Renal pelvis (tissue), 12 donors: ENCODE measurements at places on chromosomes 7 and 10.
A peak's percentile ranks its signal among the peaks of the same experiment; 100 is the strongest.

DNA sequence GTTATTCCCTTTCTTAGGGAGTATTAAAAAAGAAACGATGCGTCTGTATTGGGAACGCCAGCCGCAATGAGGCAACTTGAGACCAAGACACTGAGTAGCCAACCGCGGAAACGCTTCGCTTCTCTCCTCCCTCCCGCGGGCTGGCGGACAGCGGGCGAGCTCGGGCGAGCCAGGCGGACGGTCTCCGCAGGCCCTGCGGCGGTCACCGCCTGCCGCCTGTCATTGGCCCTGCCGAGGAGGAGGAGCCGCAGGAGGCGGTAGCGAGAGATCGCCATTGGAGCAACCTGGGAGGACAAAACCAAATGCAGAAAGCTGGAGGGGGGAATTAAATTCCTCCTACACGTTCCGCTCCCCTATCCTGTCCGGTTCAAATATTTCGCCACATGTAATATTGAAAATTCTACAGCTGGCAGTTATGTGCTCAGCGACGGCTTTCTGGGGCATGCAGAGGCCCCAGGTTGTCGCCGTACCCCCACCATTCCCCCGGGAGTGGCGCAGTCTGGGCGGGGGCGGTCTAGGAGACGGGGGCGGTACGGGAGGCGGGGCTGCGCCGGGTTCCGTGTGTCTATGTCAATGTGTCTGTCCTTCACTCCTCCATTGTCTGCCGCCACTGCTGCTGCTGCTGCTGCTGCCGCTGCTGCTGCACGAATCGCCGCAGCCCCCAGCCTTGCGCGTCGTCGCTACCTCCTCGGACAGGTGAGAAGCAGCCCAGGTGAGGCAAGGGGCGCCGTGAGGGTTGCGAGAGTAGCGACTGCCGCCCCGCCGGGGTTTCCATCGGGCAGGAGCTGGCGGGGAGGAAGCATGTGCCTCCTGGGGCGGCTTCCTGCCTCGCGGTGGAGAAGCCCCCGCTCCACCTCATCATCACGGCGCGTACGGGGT is at the start of the genes ANKMY2 and BZW2:
TSS of gene ANKMY2 (minus strand) at position 162 of the 879 bp plus-strand sequence. CDS start 181 bp downstream, outside the sequence.
TSS of gene BZW2 (plus strand) at position 589 of the 879 bp plus-strand sequence. CDS start 19,263 bp downstream, outside the sequence.
- peak; percentile 95 for DNase-seq

DNA sequence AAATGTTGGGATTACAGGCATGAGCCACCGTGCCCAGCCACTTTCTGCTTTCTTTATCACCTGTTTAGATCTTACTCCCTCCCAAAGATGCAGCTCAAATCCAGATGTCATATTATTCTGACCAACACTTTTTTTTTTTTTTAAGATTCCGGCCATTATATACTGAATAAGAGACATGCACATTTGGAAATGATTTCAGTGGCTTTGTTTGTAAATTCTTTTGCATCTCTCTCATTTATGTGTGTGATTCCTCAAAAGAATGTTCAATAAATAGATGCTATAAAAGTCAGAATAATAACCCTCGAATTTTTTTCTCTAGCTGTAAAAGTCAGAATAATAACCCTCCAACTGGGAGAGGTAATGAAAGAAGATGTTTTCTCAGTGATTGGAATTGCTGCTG is 25.4 kb downstream of the HECW1 start:
- DNase-seq = peak; percentile 9

DNA sequence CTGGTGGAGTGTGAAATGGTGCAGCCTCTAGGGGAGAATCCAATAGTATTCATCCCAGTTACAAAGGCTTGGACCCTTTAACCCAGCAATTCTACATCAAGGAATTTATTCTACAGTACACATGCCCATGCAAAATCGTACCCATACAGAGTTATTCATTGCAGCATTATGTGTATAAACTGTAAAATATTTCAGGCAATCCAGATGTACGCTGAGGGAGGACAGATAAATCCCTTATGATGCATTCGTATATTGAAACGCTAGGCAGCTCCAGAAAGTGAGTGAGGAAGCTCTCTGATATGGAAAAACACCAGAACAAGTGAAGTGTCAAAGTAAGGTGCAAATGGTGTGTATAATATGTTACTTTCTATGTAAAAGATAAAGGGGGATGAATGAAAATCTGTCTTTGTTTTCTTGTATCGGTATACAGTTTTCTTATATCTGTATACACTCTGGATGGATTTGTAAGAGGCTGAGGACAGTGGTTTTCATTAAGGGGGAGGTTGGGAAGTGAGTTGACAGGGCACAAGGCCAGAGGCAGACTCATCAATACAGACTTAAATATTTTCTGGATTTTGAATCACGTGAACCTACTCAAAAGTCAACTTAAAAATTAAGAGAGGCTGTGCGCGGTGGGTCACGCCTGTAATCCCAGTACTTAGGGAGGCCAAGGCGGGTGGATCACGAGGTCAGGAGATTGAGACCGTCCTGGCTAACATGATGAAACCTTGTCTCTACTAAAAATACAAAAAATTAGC is 17.1 kb downstream of the VWA2 start:
- DNase-seq = no peak

GRCh38 chr7:99381664-99382075 is 7.1 kb downstream of the ARPC1B start:
- no peak for DNase-seq

GRCh38 chr7:141145630-141145982 is 71.7 kb downstream of the TMEM178B start:
- no peak for DNase-seq

DNA sequence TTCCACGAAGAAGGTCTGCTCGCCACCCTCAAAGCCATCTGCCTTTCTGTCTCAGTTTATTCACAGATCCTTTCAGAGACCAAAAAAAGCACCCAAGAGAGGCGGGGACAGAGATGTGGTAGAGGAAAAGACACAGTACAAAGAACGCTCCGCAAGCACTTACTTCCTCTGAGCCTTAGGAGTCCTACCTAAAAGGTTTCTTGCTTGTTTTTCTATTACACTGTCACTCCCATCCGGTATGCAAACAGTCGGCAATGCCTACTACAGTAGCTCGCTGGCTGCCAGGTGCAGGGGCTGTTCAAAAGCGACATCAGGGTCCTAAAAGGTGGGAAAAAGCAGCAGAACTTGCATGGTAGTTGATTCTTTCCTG is 816 bp downstream of the TECPR1 start:
- DNase-seq = no peak

- DNase-seq = no peak
Observed at GRCh38 chr7:130221746-130222145, 14.1 kb downstream of the SSMEM1 start.

GRCh38 chr7:33421429-33421828 is 292.1 kb downstream of the BBS9 start:
- DNase-seq = no peak

DNA sequence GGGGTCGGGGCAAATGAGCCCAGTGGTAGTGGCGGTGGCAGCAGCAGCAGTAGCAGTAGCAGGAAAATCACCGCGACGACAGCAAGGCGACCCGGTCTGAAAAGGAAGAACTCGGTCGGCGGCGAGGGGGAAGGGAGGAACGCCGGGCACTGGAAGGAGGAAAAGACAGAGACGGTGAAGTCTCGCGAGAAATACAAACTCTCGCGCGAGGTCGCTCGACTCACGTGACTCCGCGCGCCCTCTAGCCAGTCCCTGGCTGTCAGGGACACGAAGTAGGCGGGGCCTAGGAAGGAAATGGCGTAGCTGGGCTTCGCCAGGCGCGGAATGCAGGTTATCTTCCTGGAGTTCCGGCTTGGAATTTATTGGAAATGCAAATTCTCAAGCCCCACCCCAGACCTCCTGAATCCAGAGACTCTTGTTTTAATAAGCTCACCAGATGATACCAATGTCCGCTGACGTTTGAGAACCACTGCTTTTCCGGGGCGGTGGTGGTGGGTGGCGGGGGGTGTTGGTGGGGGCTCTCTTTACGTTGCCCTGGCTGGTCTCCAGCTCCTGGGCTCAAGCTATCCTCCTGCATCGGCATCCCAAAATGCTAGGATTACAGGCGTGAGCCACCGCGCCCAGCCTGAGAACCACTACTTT is at the start of gene SMNDC1:
TSS of gene SMNDC1 (minus strand) at position 141 of the 642 bp plus-strand sequence. CDS start 1,333 bp downstream, outside the sequence.
- peak; percentile 99 for DNase-seq

- DNase-seq = no peak
Observed at GRCh38 chr7:70654979-70655378, 477.0 kb upstream of the GALNT17 start.

- DNase-seq = no peak
Observed at GRCh38 chr10:132787495-132788179, 1.7 kb upstream of the NKX6-2 start.

GRCh38 chr7:27064159-27064558 is 31.6 kb downstream of the HOXA1 start:
- peak; percentile 37 for DNase-seq

DNA sequence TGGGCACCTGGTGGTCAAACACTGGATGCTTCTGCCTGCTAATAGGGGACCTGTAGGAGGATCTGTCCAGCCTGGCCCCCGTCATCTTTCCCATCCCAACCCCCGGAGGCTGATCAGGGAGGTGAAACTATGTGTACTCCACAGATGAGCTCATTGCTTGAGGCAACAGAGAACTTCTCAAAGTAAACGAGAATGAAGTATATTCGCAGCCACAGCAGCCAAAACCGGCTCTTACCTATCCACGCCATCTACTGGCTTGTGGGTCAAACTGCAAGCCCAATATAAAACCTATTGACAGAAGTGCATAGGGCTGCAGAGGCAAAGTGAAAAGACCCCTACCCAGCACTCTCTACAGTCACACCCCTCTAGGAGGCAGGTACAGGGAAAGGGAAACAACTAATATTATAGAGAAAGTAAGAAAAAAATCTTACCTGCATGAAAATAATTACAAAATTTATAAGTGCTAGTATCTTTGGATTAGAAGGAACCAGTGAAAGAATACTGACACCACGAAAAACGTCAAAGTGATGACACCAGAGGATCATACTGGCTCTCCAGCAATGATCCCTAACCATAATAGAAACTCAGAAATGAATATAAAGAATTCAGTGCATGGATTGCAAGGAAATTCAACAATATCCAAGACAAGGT is 973.5 kb downstream of the ANKRD7 start:
- DNase-seq = peak; percentile 22

DNA sequence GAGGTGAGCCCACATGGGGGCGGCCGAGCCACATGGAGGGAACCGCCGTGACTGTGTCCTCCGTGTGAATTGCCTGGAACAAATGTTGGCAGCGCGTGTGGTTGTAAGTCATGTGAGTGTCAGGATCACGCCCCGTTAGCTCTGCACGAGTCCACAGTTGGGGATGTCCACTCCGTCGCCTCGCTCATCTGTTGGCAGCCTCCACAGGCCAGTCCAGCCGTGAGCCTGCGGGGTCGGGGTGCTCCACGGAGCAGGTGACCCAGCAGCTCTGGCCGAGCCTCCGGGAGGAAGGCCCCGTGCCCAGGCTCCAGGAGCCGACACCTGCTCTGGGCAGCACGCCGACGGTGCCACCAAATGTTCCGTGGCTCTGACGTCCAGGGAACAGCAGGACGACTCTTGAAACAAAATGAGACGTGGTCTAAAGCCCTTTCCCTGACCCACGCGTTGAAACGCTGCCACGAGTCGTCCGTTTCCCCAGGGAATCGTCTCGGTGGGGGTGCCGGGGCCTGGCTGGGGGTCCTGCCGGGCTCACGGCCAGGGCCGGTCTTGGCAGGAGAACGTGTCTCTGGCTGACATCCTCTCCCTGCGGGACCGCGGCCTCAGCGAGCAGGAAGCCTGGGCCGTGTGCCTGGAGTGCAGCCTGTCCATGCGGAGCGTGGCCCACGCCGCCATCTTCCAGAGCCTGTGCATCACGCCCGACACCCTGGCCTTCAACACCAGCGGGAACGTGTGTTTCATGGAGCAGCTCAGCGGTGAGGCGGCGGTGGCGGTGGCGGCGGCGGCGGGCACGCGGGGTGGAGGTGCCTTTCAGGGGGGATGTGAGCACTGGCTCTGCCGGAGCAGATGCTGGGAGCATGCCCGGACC is 7.0 kb downstream of the KNDC1 start:
- no peak for DNase-seq

GRCh38 chr10:11921800-11922392 is 98.7 kb downstream of the PROSER2 start:
- DNase-seq = no peak

- no peak for DNase-seq
Observed at GRCh38 chr10:53765311-53765710, 992.7 kb upstream of the MBL2 start.

DNA sequence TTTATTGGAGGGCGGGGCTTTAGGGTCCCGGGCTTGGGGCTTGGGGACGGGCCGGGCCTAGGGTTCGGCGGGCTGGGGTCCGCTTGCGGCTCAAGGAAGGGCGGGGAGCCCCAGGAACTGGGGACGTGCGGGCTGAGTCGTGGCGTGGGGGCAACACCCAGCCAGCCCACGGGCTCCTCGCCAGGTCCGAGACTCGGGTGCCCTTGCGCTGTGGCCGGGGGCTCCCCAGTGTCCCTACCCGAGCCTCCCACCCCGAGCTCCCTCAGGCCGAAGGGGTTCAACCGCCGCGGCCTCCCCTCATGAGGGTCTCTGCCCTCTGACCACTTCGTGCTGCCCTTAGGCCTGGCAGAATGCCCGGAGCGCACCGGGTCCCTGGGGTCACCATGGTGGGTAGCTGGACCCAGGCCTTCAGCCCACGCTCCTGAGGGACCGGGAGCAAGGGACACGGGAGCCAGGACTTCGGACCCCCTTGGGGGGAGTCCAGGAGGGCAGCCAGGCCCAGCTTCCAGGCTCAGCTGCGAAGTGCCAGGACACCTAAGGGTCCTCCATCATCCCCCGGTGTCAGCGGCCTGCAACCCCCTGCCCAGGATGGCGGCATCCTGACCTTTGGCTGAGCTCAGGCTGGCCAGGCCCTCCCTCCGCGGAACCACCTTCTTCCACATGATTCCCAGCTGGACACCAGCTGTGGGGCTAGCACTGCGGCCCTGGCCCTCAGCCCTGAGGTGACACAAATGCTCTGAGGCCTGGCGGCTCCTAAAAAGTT is 524 bp upstream of the FUOM start:
- no peak for DNase-seq

DNA sequence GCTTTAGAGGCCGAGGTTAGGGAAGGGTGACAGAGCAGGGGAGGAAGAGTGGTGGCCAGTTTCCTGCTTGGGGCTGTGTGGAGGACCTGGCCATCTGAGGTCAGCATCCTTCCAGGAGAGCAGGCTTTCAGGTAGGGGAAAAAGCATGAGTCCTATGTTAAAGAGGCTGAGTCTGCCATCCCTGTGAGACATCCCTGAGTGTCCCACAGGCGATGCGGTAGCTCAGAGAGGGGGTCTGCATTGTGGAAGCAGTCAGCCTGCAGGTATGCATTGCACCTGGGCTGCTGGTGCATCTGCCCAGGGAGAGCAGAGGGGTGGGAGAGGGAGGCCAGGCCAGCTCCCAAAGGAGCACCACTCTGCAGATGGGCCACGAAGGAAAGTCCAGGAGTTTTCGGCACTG is 282.1 kb upstream of the ZNF32 start:
- no peak for DNase-seq

DNA sequence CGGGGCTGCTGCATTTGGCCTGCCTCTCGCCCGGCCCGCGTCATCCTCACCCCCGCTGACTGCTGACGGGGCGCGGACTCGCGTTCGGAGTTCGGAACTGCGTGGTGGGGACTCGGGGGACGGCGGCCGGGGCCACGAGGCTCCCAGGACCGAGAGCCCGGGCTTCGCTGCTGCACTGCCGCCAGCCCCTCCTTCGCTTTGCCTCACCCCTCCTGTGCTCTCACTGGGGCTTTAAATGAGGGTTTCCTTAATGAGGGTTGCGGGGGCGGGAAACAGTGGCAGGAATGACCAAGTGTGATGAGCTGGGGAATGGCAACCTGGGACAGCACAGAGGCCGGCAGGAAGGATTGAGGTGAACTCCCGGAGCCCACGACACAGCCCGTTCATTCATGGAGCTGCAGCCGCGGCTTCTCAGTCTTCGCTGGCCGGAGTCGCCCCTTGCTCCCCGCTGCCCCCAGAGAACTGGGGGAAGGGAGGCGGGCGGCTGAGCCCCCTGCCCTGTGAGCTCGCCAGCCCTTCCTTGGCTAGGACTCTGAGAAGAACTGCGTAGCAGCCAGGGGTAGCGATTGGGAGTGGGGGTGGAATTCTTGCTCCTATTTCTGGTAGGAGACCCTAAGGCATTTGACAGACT is 1.5 kb upstream of the LRRC4 start:
- DNase-seq = no peak

GRCh38 chr10:24382045-24382444 is 173.1 kb downstream of the KIAA1217 start:
- DNase-seq = no peak
